ENCODE measurements at places on chromosomes 7 and 10.

- DNase-seq, result no peak
Observed at GRCh38 chr7:74453322-74454011, at the start of gene GTF2IRD1. TSS of gene GTF2IRD1 (plus strand) at chr7:74453906. CDS start at chr7:74508081, 54,175 bp downstream.

- no peak for DNase-seq
Observed at GRCh38 chr7:432933-433332, 86.7 kb downstream of the PDGFA start.

DNA sequence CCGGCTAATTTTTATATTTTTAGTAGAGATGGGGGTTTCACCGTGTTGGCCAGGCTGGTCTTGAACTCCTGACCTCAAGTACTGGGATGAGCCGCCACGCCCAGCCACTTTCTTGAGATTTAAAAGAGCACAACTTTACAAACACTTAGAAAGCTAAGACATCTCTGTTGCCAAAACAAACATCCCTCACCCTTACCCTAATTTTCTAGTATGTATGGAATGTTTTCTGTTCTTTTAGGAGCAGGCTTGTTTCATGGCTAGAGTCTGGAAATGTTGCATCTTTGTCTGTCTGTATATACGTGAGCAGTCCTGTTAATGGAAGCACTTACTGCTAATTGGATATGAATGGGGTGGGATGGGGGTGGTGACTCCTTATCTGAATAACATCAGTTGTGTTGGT lies 2.9 kb downstream of the OLAH start:
- DNase-seq, result no peak

DNA sequence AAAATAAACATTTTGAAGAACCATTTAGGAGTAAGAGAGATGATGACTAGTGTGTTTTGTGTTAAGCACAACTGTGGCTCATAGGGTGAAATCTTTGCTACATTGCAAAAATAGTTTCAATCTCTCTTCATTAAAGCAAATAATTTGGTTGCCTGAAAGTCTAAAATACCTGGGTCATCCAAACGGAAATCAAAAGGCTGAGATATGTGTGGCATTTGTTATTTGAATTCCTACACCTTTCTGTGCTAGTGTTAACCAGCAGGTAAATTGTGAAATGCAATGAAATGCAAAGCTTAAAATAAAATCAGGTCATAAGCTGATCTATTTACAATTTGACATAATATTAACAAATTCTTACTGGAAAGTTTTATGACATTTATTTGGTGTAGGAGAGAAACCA lies 40.9 kb upstream of the SEMA3E start:
- DNase-seq, result no peak

GRCh38 chr10:116246263-116246662 lies 26.7 kb downstream of the GFRA1 start:
- no peak for DNase-seq

DNA sequence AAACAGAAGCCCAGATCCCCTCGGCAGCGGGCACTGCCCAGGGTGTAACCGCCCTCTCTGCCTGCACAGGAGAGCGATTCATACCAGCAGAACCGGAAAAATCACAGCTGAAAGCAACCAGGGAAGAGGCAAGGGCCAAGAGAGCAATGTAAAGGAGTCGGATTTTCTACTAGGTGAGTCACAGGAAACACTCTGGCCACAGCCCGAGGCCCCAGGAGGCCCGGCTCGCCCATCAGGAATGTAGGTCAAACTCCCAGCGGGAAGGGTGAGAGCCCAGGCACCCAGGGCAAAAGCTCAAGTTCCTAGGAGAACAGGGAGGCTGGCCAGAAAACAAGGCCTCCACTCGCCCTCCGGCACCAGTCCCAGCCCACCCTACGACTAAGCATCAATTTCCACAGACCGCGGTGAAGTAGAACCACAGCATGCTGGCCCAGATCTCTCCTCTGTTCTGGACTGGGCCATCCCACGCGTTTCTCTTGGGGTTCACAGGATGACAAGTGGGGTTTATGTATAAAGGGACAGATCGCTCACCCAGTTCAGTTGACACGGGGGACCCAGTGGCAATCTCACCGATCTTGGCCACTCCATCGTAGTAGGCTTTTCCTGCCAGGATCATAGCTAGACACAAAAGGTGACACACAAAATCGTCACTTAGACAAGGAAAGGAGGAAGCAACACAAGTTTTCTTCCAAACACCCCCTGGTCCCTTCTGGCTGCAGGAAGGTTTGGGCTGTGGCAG lies 46.2 kb downstream of the BAIAP2L1 start:
- no peak for DNase-seq

GRCh38 chr7:147096629-147097028 lies 980.0 kb downstream of the CNTNAP2 start:
- no peak for DNase-seq

DNA sequence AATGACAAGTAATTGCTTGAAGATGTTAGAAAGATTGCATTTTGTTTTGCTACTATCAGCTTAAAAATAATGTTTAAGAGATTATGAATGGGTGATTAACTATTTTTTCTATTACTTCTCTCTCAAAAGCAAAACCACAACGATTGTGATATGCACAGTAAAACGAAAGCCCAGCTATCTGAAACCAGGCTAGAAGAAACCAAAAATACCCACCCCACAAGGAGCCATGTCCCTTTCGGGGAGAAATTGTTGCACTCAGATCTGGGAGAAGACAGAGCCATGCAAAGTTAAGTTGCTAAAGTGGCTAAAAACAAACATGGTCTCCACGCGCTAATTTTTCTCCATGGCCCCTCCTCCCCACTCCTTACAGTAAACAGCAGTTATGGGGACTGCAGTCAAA lies 173.6 kb downstream of the RPS24 start:
- no peak for DNase-seq

GRCh38 chr7:3588341-3588740 lies 287.3 kb downstream of the SDK1 start:
- DNase-seq, result no peak

- no peak for DNase-seq
Observed at GRCh38 chr7:137975768-137976167, 26.1 kb downstream of the CREB3L2 start.

GRCh38 chr7:26376175-26376917 lies 84.7 kb downstream of the SNX10 start:
- DNase-seq, result no peak

GRCh38 chr7:2937701-2938513 lies 93.8 kb upstream of the GNA12 start:
- no peak for DNase-seq

GRCh38 chr10:113705344-113705652 lies 25.6 kb downstream of the CASP7 start:
- no peak for DNase-seq

GRCh38 chr7:28165961-28166955 lies 14.3 kb downstream of the JAZF1 start:
- DNase-seq, result no peak

- no peak for DNase-seq
Observed at GRCh38 chr10:77970869-77971803, 44.6 kb upstream of the DLG5 start.

DNA sequence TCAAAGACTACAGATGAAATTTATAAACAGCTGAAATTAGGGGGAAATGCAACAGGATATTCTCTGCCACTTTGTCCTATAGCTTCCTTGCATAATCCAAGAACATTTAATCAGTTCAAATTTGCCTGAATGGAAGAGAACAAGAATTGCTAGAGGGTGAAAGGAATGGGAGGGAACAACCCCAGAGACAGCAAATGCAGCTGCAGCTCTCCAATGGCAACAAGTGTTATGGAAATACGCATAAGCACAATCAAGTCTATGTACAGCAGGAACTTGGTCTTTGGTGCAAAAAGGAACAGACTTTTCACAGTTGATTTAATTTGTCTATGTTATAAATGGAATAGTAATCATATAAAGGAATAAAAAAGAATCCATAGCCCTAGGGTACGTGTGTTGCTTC lies 269.0 kb upstream of the ETV1 start:
- no peak for DNase-seq

- DNase-seq, result no peak
Observed at GRCh38 chr7:17131060-17131345, 167.4 kb upstream of the AHR start.

GRCh38 chr10:57983281-57983791 lies 284.4 kb downstream of the IPMK start:
- DNase-seq, result no peak

- DNase-seq, result no peak
Observed at GRCh38 chr7:30266686-30267085, 17.7 kb upstream of the ZNRF2 start.

DNA sequence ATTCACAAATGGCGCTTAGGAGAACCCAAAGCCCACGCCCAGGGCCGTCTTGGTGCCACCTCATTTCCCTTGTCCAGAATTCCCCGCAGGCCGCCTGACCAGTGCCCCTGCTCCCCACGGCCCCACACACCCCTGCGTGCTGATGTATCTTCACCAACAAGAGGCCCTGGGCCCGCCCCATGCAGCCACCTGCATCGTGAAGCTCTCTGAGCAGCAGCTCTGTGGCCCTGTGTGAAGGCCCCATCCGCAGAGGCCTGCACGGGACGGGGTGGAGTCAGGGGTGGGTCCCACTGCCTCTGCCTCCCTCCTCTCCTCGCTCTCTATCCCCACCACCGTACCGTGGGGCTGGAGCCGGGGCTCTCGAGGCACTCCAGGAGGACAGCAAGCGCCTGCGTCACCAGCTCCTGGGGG lies 14.7 kb downstream of the BRAT1 start:
- no peak for DNase-seq

- DNase-seq, result no peak
Observed at GRCh38 chr7:77481615-77482014, 55.5 kb upstream of the PTPN12 start.

- no peak for DNase-seq
Observed at GRCh38 chr10:102344067-102344466, 51.4 kb upstream of the NFKB2 start.

GRCh38 chr10:43801140-43801539 lies 152.5 kb upstream of the ZNF32 start:
- DNase-seq, result no peak

DNA sequence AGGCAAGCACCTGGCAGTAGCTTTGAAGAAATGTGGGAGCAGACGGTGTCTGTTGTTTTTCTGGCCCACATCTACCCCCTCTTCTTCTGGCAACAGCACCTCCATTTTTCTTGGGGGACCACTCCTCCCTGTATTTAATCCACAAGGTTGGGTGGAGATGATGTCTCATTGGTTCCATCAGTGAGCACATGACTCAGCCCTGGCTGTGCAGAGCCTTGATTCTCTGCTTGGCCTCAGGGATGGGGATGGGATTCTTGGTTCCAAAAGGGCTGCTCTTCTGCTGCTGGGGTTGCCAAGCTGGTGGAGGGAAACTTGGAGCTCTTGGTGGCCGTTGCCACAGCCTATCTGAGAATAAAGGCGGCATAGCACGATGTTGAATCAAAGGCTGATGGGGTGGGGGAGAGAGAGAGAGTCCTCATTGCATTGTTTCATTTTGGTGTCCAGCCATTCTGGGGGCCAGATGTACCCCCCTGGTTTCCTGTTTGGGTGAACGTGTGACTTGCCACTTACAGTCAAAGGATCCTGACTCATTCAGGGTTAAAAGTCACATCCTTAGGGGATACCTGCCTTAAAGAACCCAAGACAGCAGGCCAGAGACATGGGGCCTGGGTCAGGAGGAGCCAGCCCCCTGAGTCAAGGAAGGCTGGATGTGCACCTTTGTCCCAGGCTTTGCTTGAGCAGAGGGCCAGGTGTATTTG lies 25.9 kb downstream of the GRK5 start:
- DNase-seq, result no peak

DNA sequence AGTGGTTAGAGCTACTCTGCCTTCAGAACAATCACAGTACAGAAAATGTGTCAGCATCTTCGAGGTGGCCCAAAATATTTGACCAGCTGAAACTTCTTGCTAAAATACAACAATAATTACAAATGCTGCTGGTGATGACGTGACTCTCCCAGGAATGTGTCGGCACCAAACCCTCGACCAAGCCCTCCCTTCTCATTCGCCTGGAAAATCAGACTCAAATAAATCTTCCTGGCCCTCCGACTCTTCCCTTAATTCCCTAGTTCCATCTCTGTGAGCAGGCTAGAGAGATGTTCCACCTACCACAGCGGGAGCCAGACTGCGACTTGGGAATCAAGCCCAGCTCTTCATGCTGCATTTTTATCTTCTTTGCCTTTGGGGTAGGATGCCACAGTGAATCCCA lies 4.1 kb downstream of the PRSS2 start:
- DNase-seq, result no peak

- DNase-seq, result no peak
Observed at GRCh38 chr10:26970667-26971066, 109.9 kb upstream of the ABI1 start.

GRCh38 chr7:42910306-42910705 lies 1.6 kb downstream of the C7orf25 start:
- DNase-seq, result no peak

DNA sequence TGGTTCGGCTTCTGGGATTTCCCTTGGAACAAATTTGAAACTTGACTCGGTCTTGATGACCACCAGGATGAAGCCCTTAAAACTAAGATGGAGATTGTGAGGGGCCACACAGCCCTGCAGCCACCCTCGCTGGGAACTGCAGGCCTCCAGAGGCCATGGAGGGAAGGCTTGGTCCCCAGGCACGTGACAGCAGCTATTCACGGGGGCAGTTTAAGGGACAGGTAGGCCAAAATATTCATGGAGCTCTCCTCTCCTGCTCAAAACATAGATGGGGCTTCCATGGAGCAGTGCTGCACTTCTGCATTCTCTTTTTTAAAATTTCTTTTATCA lies 137.0 kb downstream of the ADCY1 start:
- no peak for DNase-seq

DNA sequence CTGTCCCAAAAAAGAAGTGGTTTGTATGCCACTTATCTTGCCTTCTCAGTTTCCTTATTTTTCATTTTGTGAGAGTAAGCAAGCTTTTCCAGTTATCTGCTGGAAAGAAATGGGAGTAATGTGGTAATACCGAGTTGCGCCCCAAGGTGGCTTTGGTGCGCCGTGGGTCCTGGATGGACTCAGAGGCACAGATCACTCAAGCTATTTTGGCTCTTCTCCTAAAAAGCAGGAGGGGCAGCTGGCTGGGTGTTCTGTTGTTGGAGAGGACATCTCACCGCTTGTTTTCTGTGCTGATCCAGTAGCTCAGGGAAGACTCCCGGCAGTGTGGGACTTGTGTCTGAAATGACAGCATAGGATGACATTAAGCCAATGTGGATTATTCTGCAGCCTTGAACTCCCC lies 16.4 kb downstream of the PRKRIP1 start:
- DNase-seq, result peak; percentile 25

DNA sequence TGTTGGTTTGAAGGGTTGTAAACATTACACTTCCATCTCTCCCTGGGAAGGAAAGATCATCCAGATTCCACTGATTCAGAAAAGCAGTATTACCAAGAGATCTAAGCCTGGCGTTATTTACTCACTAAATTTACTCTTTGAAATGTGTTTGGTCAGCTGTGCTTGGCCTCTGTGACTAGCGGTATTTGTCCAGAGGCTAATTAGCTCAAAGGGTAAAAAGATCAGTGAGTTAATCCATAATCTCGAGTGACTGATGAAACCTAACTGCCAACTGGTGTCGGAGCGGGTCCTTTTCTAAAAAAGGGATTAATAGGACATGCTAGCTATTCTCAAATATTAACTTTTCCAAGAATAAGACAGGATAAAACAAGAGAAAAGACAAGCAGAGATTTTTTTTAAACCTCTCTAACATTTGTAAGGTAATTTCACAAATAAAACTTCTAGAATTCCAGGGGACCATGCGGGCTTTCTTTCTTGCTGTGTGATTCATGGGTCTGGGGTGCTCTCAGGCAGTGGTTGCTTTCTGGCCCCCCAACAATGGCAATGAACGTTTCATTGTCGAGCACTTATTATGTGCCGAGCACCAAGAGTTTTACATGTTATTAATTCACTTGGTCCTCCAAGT lies 247.3 kb upstream of the AOAH start:
- DNase-seq, result no peak

- no peak for DNase-seq
Observed at GRCh38 chr10:93815304-93816096, 57.8 kb downstream of the LGI1 start.

- no peak for DNase-seq
Observed at GRCh38 chr10:9452056-9452455, 1397.6 kb downstream of the GATA3 start.
